ENCODE measurements at places on chromosomes 16 and 17. TPM values are rescaled to one million over a fixed set of nuclear protein-coding genes. Genes with fewer than 3 reads are reported as not detected.

KRT39 gene
- polyA plus RNA-seq = not detected

- DNase-seq = no peak
These were observed 8.4 kb upstream of the CLEC18A start for GRCh38 chr16:69942627-69943170.

DNA sequence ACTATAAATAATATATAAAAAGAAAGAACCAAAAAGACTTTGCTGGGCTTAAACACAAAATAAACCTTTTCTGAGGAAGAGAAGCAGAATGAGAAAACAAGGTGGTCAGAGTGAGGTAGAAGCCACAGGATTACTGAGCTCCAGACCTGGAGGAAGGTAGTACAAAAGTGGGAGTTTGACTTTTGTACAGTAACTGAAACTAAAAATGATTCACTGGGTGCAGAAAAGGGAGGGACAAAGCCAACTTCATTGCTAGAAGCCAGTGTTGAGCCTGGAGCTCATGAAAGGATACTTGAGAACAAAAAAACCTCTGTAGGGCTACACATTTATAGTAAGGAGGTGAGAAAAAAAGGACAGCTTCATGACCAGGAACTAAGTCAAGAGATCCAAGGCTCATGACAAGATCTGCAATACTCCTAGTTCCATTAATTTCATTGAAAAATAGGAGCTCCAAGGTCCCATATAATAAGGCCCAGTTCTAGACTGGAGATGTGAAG lies 45.5 kb downstream of the PKD1L3 start:
- no peak for DNase-seq

DNA sequence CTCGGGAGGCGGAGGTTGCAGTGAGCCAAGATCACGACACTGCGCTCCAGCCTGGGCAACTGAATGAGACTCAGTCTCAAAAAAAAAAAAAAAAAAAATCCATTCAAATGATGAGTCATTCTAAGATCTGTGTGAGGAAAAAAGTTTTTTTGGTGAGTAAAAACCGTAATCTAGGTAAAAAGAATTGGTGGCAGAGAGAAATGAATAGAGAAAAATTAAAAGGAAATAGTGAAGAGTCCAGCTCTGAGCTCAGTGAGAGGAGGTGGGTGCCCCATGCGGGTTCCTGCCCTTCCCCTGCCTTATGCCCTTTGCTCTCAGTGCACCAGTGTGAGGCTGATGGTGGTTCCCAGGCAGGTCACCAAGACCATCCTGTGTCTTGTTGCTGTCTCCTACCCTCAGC lies 20.9 kb downstream of the GAN start:
- DNase-seq = no peak

- DNase-seq = no peak
These were observed 2.8 kb downstream of the DNASE1L2 start for GRCh38 chr16:2238838-2239675.

GRCh38 chr16:77972062-77972392 lies 50.3 kb upstream of the CLEC3A start:
- no peak for DNase-seq

GRCh38 chr16:86306811-86307513 lies 203.4 kb upstream of the FOXF1 start:
- no peak for DNase-seq

GRCh38 chr17:72192800-72193192 lies 72.0 kb downstream of the SOX9 start:
- DNase-seq = no peak
